ENCODE measurements at places on chromosomes 2 and 18. TPM values are rescaled to one million over a fixed set of nuclear protein-coding genes. Genes with fewer than 3 reads are reported as not detected.

Gene IKZF2
- 5.5 TPM for total RNA-seq

Gene SLC9A4
- under 0.01 TPM for total RNA-seq

Gene ALLC
- not detected for total RNA-seq

Gene CD8B
- total RNA-seq, result not detected

Gene LYPD1
- total RNA-seq, result 21.7 TPM

Gene AQP12B
- total RNA-seq, result not detected

Gene SLC11A1
- total RNA-seq, result 0.19 TPM

Gene DUSP19
- 4.6 TPM for total RNA-seq

Gene POTEI
- total RNA-seq, result not detected

Gene FEV
- total RNA-seq, result not detected

Gene NCKAP5
- total RNA-seq, result 1.2 TPM

Gene INHBB
- 0.12 TPM for total RNA-seq

Gene SLC4A3
- 0.40 TPM for total RNA-seq

Gene PDCD1
- total RNA-seq, result not detected

Gene KCNG3
- not detected for total RNA-seq

Gene CCDC178
- total RNA-seq, result 0.06 TPM

Gene DSG4
- not detected for total RNA-seq

Gene LIPG
- 0.40 TPM for total RNA-seq

Gene NEB
- total RNA-seq, result 0.53 TPM

Gene TMX3
- 85.1 TPM for total RNA-seq

Gene RAD51AP2
- total RNA-seq, result not detected

Gene ACMSD
- total RNA-seq, result not detected

Data from aortic smooth muscle cell (primary cell).